ENCODE measurements at places on chromosomes 5 and 9.

- no peak for DNase-seq
Measured at GRCh38 chr9:656926-657568, 184.4 kb upstream of the DMRT1 start.

- no peak for DNase-seq
Measured at GRCh38 chr9:121852241-121852640, 200.8 kb downstream of the DAB2IP start.

DNA sequence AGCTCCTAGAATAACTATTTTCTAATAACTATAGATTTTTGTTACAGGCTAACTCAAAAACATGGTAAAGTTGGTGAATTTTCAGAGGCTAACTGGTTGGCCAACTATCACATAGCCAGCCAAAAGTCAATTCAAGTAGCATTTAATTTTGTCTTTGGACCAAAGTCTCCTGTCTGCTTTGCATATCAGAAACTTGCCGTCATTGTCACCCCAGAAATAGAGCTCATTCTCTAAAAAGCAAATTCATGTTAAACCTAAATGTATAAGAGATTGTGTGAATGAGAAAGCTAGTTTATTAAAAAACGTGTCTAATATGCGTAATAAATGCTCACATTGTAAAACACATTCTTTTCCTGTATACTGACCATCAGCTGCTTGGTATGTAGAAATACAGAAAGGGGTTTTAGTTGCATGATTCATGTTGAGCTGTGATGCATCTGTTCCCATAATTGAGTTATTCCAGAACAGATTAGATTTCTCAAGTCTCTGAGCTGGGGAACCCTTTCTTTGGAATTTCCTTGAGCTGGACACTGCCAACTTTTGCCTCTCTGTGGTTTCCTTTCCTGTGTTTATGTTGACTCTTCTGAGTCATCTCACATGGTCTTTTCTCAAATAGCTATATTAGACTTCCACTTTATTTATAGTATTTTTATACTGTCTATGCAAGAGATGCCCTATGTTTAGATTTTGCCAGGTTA lies 7.3 kb downstream of the SRFBP1 start:
- no peak for DNase-seq

DNA sequence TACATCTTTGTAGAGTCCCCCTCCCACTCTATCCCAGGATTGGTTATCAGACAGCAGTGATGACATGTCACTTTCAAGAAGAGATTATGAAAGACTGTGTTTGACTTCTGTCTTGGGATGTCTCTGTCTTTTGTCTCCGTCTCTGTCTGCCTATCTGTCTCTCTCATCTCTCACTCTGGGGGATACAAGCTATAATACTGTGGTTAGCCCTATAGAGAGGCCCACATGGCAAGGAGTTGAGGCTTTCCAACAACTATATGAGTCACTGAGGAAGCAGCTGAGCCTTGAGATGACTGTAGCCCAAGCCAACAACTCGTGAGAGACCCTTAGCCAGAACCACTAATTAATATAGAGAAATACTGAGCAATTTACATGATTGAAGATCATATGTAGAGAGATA lies 284.8 kb downstream of the PDE4D start:
- no peak for DNase-seq

DNA sequence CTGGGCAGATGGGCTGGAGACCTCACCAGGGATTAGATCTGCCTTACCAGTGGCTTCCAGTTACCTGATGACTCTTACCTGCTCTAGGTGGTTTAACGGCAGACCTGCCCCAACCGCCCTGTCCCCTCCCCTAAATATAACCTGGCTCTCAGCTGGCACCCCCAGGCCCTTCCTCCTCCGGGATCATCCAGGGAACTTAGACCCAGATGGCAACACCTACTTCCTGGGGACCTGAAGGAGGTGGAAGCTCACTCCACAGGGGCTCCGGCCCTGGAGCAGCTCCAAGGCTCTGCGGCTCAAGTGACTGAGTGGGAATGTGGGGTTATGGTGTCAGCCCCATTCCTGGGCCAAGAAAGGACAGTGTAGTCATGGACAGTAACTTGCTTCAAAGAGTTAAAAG lies 130.4 kb downstream of the OLFM1 start:
- no peak for DNase-seq

- DNase-seq: no peak
Measured at GRCh38 chr5:169893571-169893970, 86.7 kb downstream of the INSYN2B start.
